ENCODE measurements at places on chromosomes 7 and 10.

GRCh38 chr10:100899171-100899570 is 13.6 kb upstream of the SLF2 start:
- no peak for DNase-seq

GRCh38 chr7:35522697-35523096 is 172.2 kb downstream of the HERPUD2 start:
- DNase-seq, result no peak

DNA sequence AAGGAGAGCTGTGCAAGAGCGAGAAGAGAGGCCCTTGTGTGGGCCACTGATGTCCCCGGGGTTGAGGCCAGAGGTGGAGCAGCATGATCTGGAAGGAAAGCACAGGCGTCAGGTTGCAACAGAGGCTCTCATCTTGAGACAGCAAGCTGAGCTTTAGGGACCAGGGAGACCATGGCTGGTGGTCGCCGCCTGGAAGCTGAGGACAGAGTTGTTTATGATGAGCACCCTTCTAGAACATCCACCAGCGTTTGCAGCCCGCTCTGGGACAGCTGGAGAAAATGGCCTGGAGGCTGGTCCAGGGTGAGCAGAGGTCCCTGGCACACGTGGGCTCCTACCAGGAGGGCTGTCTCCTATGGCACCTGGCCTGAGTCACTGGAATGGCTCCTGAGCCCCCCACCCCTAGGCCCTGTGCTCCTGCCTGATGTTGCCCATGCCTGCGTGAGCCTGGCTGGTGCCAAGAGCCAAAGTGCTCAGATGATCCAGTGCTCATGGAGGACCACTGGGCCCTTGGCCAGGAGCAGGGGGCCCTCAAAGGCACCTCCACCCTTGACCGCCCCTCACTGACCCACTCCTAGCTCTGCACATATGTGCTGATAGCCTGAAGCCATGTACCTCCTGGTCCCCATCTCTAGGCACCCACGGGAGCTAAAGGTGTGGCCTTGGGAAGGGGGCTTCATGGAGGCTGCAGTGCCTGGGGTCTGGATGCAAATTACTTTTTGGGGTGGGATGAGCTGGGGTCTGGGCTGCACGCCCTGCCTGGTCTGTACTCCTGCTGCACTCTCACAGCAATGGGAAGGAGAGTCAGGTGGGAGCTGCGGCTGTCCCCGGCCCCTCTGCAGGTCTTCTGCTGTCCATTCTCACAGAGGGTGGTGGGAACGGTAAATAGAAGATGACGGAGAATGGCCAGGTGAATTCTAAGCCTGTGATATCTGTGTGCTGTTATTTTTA is 40.1 kb upstream of the RET start:
- no peak for DNase-seq

- no peak for DNase-seq
Observed at GRCh38 chr7:34087892-34088891, 182.9 kb downstream of the BMPER start.

DNA sequence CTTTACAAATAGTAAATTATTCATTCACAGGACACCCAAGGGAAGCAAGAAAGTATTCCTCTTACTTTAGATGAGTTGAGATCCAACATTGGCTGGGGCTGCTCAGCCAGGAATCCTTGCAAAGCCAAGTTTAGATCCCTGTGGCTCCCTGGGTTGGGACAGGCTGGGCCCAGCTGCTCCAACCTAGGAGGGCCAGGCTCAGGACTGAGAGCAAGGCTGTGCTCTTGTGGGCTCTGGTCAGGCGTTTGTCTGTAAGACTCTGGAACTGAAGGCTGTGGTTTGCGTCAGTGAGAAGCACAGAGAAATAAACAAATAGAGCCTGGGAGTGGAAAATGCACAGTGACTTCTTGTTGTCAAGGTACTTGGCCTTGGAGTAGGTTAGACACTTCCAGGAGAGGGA is 53.2 kb upstream of the TMEM273 start:
- no peak for DNase-seq

DNA sequence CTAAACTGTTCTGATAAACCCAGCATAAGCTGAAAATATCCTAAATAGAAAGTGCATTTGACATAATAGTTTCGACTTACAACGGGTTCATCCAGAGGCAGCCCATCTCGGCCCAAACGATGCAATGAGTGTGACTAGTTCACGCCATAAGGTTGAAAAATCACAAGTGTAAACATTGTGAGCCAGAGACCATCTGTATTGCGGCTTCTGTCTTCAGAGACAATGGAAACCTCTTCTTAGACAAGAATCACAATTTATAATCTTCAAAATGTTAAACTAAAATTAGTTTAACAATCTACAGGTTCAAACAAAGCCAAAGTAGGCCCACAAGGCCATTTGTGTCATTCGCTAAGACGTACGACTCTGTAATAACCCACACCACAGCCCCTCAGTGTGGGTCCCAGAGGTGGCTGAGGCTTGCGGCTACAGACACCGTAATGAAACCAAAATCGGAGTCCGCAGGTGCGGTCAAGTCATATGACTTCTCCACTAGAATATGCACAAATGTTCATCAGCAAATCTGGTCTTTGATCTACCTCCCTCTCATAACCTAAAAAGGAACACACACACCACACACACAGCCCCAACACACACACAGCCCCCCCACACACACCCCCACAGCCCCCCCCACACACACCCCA is 81.8 kb downstream of the DIP2C start:
- no peak for DNase-seq

DNA sequence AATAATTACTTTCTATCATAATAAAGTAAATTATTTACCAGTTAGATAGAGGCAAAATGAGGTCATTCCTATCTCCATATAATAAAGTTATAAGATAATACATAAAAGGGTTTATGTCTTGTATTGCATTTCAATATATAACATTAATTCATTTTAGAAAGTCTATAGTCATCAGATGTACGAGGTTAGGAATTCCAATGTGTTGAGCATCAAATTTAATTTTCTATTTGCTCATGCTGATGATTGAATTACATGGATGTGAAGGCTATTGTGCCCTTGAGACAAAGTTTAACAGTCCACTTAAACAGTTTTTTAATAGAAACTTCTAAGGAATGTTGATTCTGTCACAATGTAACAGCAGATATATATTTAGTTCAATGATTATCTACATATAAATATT is 678.3 kb upstream of the LRRN3 start:
- DNase-seq, result no peak

GRCh38 chr10:82949816-82950575 is 1075.0 kb downstream of the NRG3 start:
- DNase-seq, result no peak

- peak; percentile 60 for DNase-seq
Observed at GRCh38 chr10:11165591-11166543, 148.2 kb downstream of the CELF2 start.

- DNase-seq, result no peak
Observed at GRCh38 chr10:110303681-110304080, 1.0 kb downstream of the SMNDC1 start.

DNA sequence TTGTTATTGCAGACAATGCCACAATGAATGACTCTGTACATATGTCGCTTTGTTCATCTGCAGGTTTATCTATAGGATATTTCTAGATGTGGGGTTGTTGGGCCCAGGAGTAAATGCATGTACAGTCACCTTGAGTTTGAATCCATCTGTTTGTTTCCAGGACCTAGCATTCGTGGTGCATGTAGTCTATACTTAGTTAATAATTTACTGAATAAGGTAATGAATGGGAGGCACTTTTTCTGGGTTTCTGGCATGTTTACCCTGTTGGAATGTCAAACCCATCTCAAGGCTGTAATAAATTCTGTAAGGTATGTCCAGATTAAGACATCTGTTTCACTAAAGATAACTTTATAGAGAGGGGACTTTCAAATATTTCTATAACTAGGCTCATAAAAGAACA is 23.5 kb downstream of the HECTD2 start:
- no peak for DNase-seq

- no peak for DNase-seq
Observed at GRCh38 chr7:33276325-33276724, 147.0 kb downstream of the BBS9 start.

DNA sequence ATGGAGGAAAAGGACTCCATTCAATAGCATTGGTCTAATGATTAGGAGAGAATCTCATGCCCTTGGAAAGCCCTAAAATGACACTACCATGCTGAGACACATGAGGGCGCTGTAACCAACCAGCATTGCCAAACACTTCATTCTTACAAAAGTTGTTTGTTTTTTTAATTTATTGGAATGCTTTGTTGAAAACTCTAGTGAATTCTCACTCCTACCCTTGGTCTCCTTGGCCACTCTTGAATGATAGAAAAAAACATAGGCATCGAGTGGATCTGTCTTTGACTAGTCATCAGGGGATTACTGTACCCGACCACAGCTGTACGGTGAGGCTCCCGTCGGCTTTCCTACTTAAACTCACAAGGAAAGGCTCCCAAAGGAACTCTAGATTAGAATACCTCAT is 29.3 kb upstream of the ADD3 start:
- peak; percentile 54 for DNase-seq

DNA sequence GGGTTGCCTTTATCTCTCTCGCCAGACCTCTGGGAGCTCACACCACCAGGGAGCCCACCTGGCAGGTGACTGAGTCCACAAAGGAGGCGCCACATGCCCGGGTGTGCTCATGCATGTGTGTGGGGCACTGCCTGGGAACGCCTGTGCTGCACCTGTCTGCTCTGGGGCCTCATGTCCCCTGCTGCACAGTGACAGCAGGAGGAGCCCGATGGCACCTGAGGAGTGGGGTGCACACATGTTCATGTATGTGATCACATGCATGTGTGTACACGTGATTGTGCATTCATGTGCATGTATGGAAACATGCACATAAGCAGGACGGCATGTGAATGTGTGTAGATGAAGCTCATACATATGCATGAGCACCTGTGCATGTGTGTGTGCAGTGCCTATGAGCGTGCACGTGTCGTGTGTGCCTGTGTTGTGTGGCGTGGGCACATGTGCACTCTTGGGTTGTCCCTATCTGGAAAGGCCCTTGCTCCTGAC is 22.0 kb downstream of the YKT6 start:
- no peak for DNase-seq

GRCh38 chr7:155798673-155799439 is 13.4 kb downstream of the SHH start:
- peak; percentile 14 for DNase-seq

GRCh38 chr10:98170249-98171117 is 36.0 kb downstream of the R3HCC1L start:
- DNase-seq, result peak; percentile 27

DNA sequence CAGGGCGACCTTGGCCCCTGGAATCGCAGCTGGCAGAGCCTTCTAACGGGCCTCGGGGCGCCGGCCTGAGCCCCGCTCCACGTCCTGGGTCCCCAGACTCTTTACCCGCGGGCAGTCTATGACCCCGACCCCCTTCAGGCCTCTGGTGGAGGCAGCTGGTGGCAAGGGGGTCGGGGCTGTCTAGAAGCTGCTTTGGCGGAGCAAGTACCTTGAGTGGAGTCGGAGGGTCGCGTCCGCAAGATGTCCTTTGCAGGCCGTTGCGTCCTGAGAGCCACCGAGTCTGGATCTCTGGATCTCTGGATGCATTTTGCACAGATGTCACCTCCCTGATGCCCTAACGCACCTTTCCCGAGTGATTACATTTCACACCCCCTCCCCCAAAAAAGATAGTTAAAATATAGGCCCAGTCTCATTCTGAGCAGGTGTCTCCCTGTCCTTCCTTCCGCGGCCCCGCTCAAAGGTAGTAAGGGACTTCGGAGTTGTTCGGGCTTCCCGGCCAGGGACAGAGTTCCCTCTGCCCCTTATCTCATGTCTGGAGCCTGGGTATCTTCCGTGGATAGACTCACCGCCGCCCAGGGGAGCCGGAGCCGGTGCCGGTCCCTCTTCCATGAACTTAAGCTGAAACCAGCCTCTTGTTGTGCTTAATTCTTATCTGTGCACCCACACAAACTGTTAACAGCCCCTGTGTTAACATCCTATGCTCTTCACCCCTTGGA is 457 bp downstream of the ACADSB start:
- DNase-seq, result no peak

- no peak for DNase-seq
Observed at GRCh38 chr10:67259319-67259929, 333.6 kb downstream of the LRRTM3 start.

DNA sequence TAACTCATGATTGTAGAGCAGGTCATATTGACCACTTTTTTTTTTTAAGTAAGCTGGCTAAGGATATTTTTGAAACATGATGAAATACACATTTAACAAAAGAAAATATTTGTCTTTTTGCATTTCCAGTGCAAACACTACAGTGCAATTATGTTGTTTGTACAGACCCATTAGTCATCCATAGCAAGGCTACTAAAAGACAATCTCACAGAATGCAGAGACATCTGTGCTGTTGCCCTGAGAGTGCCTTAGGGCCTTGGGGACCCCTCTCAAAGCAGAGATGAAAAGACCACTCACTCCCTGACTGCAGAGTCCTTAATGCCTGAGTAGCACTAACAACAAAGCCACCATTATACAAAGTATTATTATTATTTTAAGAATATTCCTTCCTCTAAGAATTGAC is 104.5 kb downstream of the NRCAM start:
- DNase-seq, result no peak

- no peak for DNase-seq
Observed at GRCh38 chr7:80313716-80314115, 179.1 kb downstream of the GNAI1 start.

GRCh38 chr7:70134029-70134770 is 535.9 kb downstream of the AUTS2 start:
- no peak for DNase-seq

DNA sequence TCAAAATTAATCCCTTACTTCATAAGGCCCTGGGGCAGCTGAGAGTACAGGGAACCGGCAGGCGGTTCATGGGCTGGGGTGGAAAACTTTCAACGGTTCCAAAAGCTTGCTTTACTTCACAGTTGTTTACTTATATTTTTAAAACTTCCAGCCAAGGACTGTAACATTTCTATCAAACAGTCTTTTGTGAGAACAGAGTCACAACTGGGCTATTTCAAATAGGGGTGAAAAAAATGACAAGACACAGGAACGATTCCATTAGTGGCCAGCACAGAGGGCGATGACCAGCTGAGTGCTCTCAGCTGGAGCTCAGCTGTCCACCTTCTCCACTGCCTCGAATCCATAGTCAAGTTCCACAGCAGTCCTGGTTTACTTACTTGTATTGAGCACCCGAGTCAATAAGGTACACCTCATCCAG is 48.2 kb downstream of the XPNPEP1 start:
- no peak for DNase-seq

- DNase-seq, result no peak
Observed at GRCh38 chr7:40382145-40382544, 247.3 kb downstream of the SUGCT start.

DNA sequence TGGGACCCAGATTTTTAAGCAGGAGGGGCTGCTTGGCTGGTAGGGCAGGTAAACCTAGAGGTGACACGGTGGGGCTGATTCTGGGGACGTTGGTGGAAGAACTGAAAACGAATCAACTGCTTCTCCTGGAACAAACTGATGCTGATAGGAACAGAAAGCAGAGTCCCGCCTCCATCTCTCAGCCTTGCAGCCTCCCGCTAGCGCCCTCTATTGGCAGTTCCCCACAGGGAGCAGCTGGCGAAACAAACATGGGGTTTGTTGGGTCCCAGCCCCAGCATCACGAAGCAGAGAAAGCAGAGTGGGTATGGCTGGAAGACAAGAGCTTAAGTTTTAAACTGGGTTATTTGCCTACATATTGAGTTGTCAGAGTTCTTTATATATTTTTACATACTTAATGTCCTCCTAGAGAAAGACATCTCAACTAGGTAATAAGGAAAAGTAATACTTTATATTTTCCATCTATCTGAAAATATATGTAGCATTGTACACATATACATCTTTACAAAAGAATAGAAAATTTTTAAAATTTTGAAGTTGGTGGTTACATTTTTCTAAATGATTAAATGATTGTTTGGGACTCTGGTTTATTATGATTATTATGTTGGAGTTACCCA is 42.3 kb upstream of the FOXI2 start:
- no peak for DNase-seq

GRCh38 chr7:35241884-35242283 is 12.0 kb downstream of the TBX20 start:
- DNase-seq, result no peak

GRCh38 chr7:27424231-27424630 is 181.6 kb downstream of the EVX1 start:
- no peak for DNase-seq
